Omental fat pad (tissue), 4 donors: ENCODE measurements at places on chromosomes 4 and X.

GRCh38 chrX:93868289-93868965, 194.4 kb downstream of the FAM133A start:
- DNase-seq: no peak

DNA sequence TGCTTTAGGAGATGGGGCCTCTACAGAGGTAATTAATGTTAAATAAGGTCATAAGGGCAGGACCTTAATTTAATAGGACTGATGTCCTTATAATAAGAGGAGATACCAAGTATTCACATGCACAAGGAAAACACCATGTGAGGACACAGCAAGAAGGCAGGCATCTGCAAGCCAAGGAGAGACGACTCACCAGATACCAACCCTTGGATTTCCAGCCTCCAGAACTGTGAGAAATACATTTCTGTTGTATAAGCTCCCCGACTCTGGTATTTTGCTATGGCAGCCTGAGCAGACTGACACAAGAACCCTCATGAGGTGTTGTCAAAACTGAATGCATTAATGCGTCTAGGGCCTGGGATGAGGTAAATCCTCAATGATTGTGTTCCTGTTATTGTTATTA, 56.2 kb upstream of the MAPK10 start:
- no peak for DNase-seq

DNA sequence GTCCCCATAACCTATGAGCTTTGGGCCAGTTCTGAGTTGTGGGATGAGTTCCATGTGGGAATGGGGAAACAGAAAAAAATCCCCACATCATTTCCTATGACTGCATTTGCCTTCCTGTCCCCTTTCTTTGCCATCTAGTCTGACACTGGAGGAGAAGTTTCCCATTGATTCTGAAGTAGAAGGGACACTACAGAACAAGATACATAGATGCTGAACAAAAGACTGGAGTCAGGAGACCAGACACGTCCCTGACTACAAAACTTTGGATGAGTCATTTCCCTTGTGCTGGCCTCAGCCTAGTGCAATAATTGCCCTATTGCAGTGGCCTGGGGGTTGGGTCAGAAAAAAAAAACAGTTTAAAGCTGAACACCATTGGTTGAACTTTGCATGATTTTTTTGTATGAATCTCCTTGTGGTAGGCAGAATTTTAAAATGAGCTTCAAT, 22.1 kb downstream of the BEX3 start:
- no peak for DNase-seq

DNA sequence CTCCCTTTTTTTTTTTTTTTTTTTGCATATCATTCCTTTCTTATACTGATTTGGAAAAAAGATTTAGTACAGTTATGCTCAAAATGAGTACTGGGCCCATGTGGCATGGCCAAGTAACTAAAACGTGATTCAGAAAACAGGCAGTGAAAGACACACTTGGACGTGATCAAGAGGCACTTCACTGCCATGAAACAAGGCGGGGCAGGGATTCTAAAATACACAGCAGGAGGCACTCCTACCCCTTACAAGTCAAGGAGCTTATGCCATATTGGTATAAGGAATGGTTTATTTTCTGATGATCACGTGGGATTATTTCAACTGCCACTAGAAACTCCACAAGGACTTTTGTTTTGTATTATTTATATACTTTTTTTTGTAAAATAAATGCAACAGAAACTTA, 72.0 kb downstream of the CHST7 start:
- no peak for DNase-seq

DNA sequence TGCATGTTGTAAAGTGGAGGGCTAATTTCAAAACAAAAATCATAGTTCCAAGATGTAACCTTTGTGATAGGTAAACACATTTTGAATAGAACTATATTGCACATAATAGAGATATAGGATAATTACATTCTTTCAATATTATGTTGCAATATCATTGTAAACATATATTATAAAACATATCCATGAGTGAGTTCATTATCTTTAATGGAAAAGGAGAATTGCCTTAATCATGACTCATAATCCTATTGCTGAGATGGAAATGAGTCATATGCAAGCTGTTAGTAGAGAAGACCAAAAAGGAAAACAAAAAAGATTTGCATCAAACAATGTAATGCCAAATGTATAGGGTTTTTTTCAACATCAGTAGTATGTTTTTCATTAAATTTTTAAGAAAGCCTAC, 73.7 kb upstream of the WDR44 start:
- no peak for DNase-seq

GRCh38 chrX:152993933-152994332, at the start of gene PNMA5:
Gene PNMA5 (minus strand): TSS chrX:152994116. CDS start chrX:152991598, 2,518 bp downstream.
- no peak for DNase-seq
